HT1080 (cell line): ENCODE measurements at places on chromosomes 11 and 22. TPM values are rescaled to one million over a fixed set of nuclear protein-coding genes. Genes with fewer than 3 reads are reported as not detected.
A peak's percentile ranks its signal among the peaks of the same experiment; 100 is the strongest.

- no peak for DNase-seq
Measured at GRCh38 chr22:47046411-47047065, 284.1 kb downstream of the TBC1D22A start.

Gene CHKA
- total RNA-seq: 10.0 and 17.4 TPM in 2 replicates

GRCh38 chr22:17264321-17265052 is 45.3 kb upstream of the ADA2 start:
- peak; percentile 9 for DNase-seq

Gene TXNRD2
- total RNA-seq: 94.5 and 120 TPM in 2 replicates

- no peak for DNase-seq
Measured at GRCh38 chr11:88367310-88367709, 29.8 kb upstream of the CTSC start.

DNA sequence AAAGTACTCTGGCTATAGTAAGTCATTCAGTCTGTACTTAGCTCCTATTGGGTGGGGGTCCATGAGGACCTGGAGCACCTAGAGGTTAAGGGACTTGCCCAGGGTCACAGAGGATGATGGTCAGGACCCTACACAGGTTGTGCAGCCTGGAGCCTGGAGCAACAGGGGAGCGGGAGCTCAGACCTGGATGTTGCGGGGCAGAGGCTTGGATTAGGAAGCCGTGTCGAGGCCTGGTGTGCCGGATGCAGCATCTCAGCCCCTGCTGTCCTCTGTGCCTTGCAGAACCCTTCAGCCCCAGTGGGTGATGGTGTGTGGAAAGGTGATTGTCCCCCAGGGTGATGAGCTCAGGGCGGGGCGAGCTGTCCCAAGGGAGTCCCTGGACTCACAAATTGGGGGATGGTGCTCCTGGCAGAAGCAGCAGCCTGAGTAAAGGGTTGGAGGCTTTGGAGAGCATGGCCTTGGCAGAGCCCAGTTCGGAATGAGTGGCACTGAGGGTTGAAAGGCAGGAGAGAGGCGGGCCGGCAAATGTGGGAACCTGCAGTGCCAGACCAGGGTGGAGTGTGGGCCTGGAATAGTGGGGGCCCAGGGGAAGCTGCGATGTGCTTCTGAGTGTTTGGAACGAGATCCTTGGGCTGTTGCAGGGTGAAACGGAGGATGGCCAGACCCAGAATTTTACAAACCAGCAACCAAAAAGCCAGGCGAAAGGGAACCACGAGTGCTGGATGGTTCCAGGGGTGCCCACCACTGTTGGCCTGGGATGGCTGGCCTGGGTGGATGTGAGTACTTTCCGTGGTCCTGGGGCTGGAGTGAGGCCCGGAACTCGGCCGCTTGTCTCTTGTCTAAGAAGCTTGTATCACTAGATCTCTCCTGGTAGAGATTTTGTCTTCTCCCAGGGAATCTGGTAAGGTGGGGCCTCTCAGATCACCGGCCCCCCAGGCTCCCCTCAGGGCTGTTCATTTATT is 2.9 kb downstream of the TPCN2 start:
- no peak for DNase-seq

DNA sequence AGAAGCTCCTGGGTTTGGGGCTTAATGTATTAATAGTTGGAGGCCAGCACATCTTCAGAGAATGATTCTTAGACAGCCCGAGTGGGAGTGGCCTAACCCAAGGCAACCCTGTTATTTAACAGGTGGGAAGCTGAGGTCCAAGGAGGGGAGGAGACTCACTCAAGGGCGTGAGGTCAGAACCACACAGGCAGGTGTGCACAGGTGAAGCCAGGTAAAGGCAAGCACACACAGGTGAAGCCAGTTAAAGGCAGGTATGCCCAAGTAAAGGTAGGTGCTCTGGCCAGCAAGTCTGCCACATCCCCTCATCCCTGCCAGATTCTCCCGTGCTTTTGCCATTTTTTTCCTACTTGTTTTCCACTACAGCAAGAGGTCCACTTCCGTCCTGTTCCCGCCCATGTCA is 2.9 kb upstream of the SHANK2 start:
- no peak for DNase-seq

Gene PHRF1
- total RNA-seq: 37.0 and 40.5 TPM in 2 replicates

DNA sequence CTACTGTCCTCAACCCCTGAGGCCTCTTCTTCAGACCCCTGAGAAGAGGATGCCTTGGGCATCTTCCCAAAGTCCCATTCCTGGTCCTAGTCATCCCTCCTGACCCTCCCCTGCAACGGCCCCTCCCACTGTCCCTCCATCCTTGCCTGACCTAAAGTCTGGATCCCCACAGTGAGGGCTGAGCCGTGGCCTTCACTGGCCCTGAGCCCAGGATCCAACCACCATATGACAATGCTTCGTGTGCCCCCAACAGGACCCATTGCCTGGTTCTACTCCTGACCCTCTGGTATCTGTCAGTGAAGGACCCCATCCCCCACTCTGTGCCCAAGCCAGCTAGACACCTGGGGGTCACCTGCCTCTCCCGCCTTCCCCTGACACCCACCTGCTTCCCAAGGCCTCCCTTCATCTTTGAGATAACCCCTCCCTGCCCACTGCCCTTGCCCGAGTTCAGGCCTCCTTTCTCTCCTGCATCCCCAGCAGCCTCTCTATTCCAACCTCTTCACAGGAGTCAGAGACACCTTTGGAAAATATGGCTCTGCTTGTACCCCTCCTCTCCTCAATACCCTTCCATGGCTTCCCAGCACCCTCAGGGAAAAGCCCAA is 48.0 kb downstream of the LRRC32 start:
- no peak for DNase-seq
